Stimulated activated CD8-positive, alpha-beta memory T cell treated with anti-CD3 and anti-CD28 coated beads, Interleukin-2, amount 100 ng/mL, for 48 hours (primary cell): ENCODE measurements at places on chromosomes 7 and 10.

- DNase-seq = no peak
Observed at GRCh38 chr10:7410301-7410861, 453 bp downstream of the SFMBT2 start.

DNA sequence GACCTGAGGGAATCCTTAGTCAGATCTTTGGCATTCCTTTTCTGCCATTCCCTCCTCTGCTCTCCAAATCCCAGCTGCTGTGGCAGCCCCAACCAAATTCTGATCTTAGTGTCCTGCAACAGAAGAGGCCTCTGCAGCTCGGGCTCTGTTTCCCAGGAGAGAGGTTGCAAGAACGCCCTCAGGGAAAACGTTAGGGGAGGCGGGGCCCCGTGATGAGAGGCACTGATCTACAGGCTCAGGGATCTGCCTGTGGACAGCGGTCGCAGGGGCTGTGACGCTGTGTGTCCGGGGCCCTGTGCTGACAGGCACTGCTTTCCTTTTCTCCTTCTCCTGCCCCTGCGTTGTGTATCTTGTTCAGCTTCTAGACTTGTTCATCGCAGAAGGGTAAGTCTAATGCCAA is 57.3 kb upstream of the DPYSL4 start:
- DNase-seq = no peak

DNA sequence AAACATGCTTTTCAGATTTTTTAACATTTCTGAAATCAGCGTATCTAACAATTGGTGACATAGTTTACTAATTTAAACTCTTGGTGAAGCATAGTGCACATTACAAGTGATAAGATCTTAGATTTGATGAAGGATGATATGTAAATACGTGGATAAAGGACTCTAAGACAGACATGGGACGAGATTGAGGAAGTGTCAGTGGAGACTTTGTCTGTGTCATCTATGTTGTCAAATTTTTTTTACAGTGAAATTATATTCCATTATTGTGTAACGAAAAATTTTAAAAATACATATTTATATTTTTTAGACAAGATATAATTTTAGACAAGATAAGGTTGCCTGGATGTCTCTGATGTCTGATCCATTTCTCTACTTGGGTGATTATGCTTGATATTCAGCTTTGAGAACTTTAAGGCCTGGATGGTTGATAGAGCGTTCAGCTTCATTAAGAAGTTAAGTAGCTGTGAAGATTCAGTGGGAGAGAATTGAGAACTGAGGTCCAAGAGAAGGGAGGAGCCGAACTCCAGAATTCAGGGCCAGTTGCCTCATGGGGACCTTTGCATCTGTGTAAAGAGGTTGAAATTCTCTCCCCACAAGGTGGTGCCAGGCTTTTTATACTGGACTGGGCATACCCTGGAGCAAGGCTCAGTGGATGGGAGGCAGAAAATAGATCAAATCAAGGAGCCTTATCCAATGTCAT is 62.7 kb downstream of the KAT6B start:
- DNase-seq = no peak

DNA sequence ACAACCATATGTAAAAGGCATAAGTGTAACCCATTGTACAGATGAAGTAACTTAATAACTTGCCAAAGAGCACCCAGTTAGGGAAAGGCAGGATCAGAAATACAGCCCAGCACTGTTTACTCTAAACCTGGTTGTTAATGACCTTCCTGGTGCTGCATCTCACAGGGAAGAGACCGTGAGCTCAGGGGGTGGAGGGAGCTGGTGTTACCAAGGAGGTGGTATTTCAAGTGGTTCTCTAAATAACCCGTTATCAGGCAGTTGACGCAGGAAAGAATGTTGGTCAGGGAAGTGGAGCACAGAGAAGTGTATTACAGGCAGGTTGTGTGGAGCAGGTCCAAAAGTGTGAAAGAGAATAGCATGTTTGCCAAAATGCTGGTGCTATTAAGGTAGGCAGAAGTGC is 4.4 kb upstream of the ST7 start:
- DNase-seq = no peak

GRCh38 chr10:77120666-77121376 is 516.8 kb downstream of the KCNMA1 start:
- DNase-seq = no peak

GRCh38 chr10:80457554-80458262 is 3.6 kb downstream of the TSPAN14 start:
- DNase-seq = no peak

DNA sequence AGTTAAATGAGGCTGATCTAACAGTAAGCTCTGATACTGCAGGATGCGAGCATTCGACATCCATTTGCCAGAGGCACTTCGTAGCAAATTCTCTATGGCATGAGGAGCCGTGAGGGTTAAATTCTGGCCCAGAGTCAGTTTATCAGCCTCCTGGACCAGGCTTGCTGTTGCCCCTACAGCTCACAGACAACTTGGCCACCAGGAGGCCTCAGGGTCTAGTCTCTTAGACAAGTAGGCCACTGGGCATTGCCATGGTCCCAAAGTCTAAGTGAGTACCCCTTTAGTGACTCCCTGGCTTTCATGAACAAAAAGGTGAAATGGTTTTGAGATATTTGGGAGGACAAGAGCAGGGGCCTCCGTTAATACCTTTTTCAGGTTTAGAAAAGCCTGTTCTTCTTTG is 178.0 kb upstream of the MBL2 start:
- DNase-seq = no peak

- peak; percentile 17 for DNase-seq
Observed at GRCh38 chr10:33005322-33006301, 47.6 kb upstream of the ITGB1 start.

GRCh38 chr10:36187380-36188079 is 545.4 kb upstream of the FZD8 start:
- no peak for DNase-seq

DNA sequence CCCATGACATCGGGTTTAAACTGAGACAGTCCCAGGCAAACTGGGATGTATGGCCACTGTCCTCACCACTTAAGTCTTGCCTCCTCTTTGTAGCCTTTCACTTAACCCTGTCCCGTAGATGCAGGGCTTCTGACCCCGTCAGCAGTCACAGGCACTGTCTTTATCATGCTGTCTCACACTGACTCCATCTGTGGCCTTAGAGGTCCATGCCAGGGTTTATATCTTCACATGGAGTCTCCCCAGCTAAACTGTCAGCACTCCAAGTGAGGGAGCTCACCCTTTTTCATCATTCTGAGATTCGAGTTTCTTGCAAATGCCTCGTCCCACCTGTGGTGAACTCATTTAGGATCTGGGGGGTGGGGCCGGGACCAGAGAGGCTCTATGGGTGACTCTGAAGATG is 2.8 kb downstream of the FKBP6 start:
- no peak for DNase-seq

- no peak for DNase-seq
Observed at GRCh38 chr7:91045606-91046005, 218.6 kb upstream of the FZD1 start.

GRCh38 chr10:124997306-124997705 is 55.4 kb downstream of the ZRANB1 start:
- DNase-seq = no peak

DNA sequence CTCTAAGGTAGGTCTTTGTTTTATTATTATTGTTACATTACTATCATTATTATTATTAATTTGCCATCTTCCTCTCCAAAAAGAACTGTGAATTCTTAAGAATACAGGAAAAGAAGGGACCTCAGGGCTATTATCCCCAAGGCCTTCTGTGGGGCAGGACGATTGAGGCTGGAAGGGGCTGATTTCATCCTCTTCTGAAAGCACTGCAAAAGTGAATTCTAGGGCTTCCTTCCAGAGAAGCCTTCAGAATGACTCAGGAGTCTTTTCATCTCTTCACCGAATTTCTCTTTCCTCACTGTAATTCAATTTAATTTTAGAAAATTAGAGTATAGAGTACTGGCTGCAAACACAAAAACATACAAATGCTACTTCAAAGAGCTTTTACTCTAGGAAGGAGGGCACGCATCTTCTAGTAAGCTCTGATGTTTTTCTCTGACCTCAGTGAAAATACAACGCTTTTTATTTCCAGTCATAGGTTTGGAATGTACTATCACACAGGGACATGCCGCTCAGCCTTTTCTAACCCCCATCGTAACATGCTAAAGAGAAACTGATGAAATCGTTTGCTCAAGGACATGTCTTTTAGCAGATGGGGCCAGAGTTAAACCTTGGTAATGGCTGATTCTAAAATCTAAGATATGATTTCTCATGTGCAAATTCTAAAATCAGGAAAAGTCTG is 280.2 kb upstream of the PITRM1 start:
- DNase-seq = no peak

DNA sequence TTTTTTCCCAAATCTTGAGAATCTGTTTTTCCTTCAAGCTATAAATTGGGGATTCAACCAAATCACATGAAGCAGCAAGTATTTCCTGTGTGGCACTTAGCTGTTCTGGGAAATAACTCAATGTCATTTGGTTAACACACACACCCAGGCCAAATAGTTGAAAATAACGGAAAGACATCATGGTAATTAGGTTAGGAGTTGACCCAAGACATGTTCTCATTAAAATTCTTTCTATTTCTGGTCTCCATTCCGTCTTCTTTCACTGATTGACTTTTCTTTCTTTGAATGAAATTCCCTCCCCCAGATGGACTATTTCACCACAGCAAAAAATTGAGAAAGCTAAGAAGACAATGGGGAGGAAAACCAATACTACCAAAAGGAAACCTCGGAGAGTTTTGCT is 30.5 kb downstream of the NRP1 start:
- no peak for DNase-seq

DNA sequence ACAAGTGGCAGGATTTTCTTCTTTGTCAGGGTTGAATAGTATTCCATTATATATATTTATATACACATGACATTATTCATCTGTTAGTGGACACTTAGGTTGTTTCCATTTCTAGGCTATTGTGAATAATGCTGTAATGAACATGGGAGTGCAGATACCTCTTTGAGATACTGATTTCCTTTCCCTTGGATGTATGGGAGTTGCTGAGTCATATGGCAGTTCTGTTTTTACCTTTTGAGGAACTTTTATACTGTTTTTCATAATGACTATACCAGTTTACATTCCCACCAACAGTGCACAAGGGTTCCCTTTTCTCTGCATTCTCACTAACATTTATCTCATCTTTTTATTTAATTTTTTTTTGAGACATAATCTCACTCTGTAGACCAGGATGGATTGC is 1.8 kb upstream of the CLCN1 start:
- no peak for DNase-seq

GRCh38 chr7:45983720-45984255 is 62.7 kb upstream of the IGFBP3 start:
- DNase-seq = no peak

DNA sequence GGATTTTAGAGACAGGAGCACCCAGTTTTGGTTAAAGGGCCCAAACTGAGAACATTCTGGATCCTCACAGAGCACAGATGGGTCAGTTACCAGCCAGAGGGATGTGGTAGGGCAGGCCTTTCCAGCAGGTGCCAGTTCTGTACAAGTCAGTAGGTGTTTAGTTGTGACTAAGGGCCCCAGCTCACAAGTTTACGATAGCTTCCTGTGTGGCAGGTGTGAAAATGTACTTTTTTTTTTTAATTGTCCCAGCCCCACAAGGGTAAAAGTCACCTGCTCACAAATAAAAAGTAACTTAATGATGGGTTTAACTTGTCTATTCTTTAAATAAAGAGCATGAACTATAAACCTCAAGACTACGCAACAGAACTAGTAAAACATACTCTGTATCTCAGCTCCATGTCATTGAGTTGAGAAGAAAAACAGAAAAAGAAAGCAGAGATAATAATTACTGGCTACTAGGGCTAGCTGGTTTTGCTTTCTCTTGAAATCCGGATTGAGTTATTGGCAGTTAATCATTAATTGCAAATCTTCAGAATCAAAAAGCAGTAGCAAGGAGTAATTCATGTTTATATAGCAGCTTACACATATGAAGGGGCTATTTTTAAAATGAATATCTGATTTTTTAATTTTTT is 15.4 kb downstream of the NFE2L3 start:
- no peak for DNase-seq

- DNase-seq = peak; percentile 13
Observed at GRCh38 chr7:140656548-140657515, 15.9 kb upstream of the ADCK2 start.

GRCh38 chr7:157423348-157423747 is 86.5 kb downstream of the DNAJB6 start:
- no peak for DNase-seq

GRCh38 chr7:155193716-155194115 is 104.0 kb upstream of the INSIG1 start:
- DNase-seq = no peak

GRCh38 chr10:127159648-127160245 is 36.6 kb downstream of the INSYN2A start:
- DNase-seq = no peak

- no peak for DNase-seq
Observed at GRCh38 chr7:56188823-56189346, 72.7 kb upstream of the NUPR2 start.

GRCh38 chr10:120969219-120969645 is 118.1 kb downstream of the WDR11 start:
- DNase-seq = no peak

GRCh38 chr7:29146057-29146706 is at the start of gene CPVL:
CPVL (minus strand) TSS chr7:29146537; CDS start chr7:29121061, 25,476 bp downstream.
- no peak for DNase-seq

DNA sequence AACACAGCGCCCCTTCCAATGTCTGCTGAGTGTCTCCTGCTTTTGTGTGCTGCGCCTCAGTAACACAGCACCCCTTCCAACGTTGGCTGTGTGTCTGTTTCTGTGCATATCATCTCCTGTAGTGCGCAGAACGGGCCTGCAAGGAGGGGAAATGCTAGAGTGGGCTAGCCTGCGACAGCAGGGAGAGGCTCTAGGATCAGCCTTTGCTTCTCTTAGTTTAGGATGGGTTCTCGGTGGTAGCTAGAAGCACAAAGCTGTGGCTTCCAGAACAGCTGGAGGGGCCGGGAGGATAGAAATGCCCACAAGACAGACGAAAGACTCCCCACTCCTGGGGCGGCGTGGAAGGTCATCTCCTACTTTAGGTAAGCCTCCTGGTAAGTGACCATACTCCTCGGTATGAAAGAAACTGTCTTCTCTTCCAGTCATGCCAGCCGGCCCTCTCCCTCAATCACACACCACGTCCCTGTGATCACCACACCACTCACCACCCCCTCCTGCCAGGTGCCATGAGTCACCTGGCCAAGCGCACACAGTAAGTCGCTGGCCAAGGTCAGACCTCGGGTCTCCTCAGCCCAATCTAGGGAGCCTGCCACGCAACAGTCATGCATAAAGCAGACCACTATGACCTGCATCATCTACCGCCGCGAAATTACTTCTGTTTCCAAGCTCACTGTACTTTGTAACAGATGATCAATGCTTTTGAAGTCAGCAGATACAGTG is 4.8 kb downstream of the PITRM1 start:
- no peak for DNase-seq

DNA sequence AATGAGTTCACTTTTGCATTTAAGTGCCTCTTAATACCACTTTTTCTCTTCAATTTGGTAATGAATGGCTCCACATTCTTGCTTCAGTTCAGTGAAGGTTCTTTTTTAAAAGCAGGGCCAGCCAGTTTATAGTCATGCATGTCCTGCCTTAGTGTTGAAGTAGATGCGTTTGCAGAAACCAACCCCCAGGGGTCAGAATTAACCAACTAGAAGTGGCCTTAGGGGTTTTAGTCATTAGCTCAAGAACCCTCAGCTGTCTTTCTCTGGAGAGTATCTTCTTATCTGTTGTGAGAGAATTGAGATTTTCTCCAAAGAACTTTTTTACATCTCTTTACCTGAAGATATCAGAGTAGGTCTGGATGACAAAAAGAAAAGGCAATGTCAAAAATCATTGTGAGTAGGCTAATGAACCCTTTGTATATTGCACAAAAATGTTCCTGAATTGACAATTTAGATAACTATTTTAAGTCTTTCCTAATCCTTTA is 82.2 kb downstream of the PIK3CG start:
- no peak for DNase-seq
